Activated T-cell treated with anti-CD3 and anti-CD28 coated beads for 4 hours (primary cell): ENCODE measurements at places on chromosomes 4 and X.

- DNase-seq: no peak
These were observed 431.8 kb downstream of the BCOR start for GRCh38 chrX:39665830-39666518.

DNA sequence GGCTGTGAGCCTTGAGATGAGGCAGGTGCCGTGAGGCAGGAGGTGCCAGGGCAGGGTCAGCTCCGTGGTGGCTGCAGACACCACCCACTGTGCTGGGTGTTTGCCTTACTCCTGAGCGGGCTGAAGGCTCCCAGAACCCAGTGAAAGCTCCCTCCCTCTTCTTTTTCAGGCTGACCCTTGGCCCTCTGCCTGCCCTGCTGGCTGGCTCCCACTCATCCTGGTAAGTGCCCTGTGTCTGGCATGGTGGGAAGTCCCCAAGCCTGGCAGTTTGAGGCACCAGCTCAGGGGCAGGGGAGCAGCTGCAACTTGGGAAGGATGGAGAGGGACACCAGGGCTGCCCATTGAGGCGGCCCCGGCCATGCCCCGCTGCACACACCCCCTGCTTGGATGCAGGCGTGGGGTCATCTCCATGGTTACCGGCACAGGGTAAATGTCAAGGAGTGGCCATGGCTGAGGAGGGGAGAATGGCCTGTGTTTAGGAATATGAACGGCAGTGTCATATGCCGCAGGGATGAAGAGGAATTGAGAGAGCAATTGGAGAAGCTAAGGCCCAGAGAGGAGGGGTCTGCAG is 16.8 kb downstream of the SH3BP2 start:
- no peak for DNase-seq

GRCh38 chr4:53130896-53131561 is 234.8 kb downstream of the SCFD2 start:
- DNase-seq: no peak

DNA sequence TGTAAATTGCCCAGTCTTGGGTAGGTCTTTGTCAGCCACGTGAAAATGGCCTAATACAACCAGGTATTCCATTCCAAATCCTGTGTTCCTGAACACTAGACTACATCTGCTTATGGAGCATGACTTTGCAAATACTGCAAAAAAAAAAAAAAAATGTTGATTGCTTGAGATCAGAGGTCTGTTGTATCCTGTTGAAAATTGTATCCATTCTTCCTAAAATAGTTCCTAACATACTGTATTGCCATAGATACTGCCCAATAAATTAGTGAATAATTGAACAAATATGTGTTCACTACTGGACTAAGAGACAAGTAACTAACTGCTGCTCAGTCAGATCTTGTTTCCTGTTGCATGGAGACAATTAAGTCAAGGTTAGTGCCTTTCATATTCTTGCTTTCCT is 164.3 kb upstream of the PABPC4L start:
- no peak for DNase-seq
